ENCODE measurements at places on chromosomes 5 and 9.

DNA sequence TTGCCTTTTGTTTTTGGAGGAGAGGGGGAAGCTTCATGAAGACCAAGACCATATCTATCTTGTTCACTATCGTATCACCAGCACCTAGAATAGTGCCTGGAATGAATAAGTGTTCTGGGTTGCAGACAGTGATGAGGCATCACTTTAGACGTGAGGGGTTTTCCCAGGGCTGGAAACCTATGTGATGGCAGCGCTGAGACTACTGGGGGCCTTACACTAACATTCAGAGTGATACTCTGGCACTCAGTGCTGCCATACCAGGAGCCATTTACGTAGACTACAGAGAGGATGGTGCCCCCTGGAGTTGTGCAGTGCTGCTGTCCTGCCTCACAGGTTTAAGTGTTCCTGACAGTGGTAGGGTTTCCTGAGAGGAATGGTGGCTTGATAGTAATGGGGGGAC lies 6.9 kb downstream of the CCL19 start:
- DNase-seq = no peak

- no peak for DNase-seq
These were observed 478.0 kb downstream of the ENC1 start for GRCh38 chr5:74162524-74162923.

DNA sequence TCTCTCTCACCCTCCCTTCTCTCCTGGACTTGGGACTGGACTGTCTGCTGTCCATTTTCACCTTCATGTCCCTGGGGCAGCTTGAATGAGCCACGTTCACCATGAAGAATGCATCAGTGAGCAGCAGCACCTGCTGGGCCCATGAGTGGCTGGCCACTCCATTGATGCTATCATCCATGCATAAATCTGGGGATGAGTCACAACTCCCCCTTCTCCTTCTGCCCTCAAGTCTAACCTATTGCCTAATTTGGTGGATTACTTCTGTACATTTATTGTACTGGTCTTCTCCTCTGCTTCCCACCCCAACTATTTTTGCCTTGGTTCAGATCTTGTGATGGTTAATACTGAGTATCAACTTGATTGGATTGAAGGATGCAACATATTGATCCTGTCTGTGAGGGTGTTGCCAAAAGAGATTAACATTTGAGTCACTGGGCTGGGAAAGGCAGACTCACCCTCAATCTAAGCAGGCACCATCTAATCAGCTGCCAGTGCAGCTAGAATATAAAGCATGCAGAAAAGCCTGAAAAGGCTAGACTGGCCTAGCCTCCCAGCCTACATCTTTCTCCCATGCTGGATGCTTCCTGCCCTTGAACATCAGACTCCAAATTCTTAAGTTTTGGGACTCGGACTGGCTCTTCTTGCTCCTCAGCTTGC lies 46.7 kb downstream of the GDNF start:
- no peak for DNase-seq

GRCh38 chr5:122111460-122111859 lies 17.9 kb upstream of the ZNF474 start:
- no peak for DNase-seq

DNA sequence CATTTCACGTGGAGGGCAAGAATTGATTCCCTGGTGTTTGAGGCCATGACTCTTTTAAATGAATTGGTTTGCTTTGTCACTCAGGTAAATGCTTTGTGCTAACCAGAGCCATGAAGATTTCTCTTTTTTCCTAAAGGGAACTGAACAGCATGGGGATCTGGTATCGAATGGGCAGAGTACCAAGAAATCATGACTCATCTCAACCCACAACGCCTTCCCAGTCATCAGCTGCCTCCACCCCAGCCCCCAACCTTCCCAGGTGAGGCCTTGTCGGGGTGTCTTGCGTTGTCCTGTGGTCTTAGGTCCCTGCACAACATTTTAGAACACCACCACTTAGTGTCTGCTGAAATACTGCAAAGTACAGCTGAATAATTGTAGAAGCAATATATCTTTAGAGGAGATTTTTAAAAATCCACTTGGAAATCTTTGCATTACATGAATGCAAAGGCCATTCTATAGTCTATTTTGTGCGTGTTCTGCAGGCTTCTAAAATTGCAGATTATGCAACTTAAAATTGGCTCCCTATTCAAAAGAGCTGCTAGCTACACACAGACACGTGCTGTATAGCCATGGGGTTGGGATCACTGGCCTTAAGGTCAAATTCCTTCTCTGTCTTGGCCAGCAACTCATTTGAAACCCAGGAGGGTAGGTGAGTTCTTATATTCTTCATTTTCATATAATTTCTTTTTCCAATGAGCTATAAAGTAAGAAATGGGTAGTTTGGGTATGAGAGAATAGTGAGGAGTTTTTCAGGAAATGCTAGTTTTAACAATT lies 69.0 kb downstream of the MVB12B start:
- no peak for DNase-seq

DNA sequence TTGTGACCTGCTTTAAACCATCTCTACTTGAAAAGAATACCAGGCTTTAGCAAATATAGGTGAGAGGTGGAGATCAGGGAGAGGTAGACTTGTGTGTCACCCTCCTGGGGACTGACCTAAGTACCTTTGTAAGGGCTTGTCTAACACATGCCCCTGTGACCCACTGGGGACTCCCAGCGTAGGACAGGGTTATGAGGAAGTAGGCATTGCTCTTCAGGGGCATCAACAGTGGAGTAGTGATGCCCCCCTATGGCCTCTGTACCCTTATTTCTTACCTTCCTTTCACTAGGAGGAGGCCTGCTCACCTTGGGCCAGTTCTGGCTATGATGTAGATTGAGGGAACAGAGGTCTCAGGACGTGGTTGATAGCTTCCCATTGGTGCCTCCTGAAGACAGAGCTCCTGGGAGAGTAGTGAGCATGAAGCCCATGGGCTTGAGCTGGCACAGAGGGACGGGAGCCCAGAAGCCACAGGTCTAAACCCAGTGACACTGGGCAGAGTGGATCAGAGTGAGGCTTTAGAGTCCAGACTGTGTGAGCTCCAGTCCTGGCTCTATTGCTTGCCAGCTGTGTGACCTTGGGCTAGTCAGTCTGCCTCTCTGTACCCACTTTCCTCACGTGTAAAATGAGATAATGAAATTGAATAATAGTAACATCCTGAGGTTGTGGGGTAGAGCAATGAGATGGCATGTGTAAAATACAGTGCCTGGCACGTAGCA lies 191.7 kb downstream of the AOPEP start:
- DNase-seq = peak; percentile 9

GRCh38 chr5:82931110-82931509 lies 146.1 kb downstream of the TMEM167A start:
- DNase-seq = no peak

DNA sequence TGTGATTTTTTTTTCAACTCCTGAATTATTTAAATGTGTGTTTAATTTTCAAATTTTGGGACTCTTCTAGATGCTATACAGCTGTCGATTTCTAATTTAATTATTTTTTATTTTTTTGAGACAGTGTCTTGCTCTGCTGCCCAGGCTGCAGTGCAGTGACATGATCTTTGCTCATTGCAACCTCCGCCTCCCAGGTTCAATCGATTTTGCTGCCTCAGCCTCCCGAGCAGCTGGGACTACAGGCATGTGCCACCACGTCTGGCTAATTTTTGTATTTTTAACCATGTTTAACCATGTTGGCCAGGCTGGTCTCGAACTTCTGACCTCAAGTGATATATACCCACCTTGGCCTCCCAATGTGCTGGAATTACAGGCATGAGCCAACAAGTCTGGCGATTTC lies 28.6 kb downstream of the CSNK1G3 start:
- no peak for DNase-seq

DNA sequence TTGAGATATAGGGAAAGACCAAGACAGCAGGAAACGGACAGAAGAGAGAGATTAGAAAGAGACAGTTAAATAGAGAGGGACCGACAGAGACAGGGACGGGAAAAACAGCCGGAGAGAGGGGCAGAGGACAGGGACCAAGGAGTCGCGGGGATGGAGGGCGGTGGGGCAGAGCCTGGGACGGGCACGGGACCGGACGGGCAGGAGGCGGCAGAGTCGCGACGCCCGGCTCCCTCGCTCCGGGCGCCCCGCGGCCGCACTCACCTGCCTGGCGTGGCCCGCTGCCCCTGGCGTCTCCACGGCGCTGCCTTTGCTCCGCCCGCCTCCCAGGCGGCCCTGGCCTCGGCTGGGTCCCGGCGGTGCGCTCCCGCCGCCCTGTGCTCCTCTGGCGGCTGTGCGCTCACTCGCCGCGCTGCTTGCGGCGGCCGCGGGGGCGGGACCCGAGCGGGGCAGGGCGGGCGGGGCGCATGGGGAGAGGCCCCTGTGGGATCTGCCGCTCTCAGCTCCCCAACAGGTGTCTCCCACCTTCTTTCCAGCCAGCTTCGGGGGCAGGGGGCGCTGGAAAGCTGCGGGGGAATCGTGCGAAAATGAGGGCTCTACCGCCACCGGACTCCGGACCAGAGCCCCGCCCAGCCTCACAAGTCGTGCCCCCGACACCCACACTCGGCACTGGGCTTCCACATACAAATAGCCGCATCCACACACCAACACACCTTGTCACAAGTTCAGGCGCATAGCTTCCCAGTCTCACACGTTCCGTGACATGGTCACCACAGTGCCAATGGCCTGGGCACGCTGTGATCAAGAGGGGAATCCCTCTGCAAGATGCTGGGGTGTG lies at the start of gene ARID3C:
ARID3C (minus strand) TSS at position 411 of the 835 bp plus-strand sequence. CDS start 1,052 bp downstream, outside the sequence.
- DNase-seq = peak; percentile 15

DNA sequence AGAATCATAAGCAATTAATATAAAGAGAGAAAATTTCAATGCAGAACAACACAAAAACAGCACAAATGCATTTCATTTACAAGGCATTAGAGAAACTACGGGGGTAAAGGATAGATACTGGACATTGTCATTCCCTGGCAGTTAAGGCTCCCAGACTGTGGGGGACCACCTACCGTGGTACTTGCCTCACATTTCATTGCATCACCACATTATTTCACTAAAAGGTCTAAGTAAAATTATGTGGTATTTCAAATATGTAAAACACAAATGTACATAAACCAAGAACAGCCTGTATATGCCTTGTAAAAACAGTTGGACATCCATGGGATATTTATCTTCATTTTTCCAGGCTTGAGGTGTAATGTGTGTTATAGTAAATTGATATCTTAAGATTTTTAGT lies 571.2 kb upstream of the ZNF462 start:
- DNase-seq = no peak

- no peak for DNase-seq
These were observed 220.5 kb upstream of the ADRA1B start for GRCh38 chr5:159695741-159696294.

- DNase-seq = no peak
These were observed 25.9 kb upstream of the IL17B start for GRCh38 chr5:149404746-149405549.

GRCh38 chr5:26323794-26324193 lies 714.6 kb downstream of the CDH9 start:
- DNase-seq = no peak

GRCh38 chr5:170057311-170057710 lies 48.4 kb upstream of the FOXI1 start:
- DNase-seq = no peak

- no peak for DNase-seq
These were observed 15.2 kb upstream of the CORO2A start for GRCh38 chr9:98207606-98208005.

DNA sequence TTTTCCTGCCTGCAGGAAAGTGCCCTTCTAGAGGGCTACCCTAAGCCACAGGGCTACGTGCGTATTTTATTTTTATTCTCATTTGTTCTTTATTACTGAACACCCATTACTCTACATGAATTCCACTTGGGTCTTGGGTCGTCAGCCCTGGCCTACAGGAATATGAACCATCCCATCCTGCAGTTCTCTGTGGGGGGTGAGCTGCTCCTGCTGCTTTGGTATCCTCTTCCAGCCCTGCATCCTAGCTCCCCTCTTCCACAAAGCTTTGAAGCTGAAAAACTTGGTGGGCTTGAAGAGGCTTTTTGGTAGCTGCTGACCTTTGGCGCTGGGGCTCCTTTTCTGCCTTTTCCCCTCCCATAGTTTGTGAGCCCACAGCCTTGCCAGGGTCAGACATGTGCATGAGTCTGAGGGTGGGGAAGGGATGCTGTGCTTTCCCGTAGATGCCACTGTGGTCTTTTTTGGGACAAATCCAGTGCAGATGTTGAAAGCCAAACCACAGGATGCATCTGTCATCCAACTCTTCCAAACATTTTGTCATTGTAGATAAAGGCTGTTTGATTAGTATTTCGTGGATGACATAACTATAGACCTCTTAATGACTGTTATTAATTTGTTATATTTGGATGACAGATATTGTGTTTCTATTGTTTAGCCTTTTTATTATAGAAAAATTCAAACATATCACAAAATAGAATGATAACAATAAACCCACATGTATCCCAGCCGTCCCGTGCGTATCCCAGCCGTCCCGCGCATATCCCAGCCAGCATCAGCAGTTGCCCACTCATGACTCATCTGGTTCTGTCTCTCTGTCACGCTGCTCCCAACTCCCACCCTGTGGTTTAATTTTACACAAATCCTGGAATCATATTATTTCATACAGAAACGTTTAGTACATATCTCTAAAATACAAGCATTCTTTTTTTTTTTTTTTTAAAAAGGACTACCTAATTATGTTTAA lies 43.9 kb downstream of the SLC46A2 start:
- DNase-seq = no peak

- no peak for DNase-seq
These were observed 76.9 kb upstream of the MINAR2 start for GRCh38 chr5:129670957-129671500.

DNA sequence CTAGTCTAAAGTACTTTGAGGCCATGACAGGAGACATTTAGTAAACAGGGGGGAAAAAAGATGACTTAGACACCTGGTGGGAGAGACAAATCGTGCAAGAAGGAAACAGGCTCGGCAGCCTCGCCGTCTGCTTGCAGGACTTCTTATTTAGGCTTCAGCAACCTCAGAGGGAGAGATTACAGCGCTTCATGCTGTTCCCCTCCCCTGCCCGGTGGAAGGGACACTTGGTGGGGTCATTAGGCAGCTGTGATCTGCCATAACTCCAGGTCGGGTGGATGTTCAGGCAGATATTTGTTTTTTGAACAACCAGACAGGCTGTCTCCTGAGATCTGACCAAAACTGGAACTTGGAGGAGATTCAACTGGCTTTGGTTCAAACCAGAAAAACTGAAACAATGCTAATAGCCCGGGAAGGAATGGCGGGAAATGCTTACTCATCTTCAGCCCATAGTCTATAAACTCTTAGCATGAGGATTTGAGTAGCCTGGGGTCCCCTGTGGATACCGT lies 38.1 kb upstream of the CD180 start:
- no peak for DNase-seq

DNA sequence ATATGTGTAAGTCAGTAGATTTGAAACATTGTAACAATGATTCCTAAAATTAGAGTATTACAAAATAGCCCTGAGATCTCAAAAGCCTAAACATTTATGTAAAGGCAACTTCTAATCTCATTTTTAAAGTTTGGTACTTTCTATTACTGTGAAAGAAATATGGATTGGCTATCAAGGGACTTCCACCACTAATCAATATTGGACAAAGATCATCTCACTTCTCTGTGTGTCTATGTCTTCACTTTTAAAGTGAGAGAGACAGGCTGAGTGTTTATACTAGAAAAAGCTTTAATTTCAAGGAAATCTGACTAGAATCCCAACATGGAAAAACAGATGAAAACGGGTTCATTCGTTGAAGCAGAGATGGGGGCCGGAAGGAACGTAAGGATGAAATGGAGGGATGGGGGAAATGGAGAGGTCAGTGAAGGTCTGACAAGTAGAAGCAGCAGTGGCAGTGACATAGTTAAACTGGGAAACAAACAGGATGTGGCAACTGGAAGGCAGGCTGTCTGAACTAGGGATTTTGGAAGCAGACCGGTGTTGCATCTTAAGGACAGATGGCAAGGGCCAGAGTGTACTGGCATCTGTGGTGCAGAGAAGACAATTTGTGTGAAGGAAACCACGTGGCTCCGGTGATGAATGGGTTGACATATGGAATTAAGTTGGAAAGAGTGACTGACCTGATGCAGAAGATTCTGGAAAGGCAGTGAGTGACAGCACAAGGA lies 60.8 kb downstream of the PDE4D start:
- DNase-seq = no peak

All from stimulated activated naive B cell treated with anti-CD40 and anti-IgM and Interleukin-4, amounts not matched to agents 10 μg/mL and 1 μg/mL and 100 μg/mL, for 72 hours (primary cell).